ENCODE measurements at places on chromosomes 11 and 22.

DNA sequence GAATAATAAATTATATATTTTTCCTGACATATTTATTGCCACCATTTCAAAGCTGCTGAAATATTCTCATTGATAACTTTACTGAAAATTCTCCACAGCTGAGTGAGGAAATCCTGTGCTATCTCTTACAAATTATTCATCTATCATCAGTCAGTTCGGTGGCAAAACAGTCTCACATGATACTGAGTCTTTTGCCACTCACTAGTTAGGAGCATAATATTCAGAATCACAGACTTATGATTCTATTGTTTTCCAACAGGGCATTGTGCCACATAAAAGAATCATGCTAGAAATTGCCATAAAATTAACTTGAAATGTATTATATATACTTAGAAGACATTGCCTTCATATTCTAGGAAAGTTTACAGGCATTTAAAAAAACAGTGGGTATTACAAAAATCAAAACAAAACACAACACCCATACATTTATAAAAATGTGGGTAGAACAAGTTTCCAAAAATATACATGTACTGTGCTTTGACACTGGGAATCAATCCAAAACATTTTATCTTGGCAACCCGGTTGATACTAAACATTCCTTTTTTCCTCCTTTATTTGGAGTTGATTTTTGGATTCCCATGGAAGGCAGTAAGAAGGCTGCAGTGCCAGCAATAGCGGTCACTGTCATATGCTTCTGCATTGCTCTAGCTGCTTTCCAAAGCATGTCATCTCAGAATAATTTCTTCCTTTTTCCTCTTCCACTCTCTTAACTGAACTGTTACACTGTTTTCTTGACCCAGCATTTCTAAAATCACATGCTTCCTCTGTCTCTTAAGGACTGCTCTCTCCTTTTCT is 42.5 kb downstream of the ATG16L2 start:
- no peak for DNase-seq

- no peak for DNase-seq
Observed at GRCh38 chr11:78216021-78216420, 27.3 kb downstream of the USP35 start.

DNA sequence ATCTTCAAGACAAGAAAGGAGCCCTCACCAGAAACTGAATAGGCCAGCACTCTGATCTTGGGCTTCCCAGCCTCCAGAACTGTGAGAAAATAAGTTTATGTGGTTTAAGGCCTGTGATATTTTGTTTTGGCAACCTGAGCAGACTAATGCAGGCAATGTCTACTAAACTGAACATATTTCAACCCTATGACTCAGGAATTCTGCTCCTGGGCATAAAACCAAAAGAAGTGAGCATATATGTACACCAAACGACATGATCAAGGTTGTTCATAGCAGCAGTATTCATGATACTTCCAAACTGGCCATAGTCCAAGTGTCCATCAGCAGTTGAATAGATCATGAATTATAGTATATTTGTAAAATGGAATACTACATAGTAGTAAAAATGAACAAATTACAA is 29.0 kb downstream of the CSNK2A3 start:
- DNase-seq, result no peak

DNA sequence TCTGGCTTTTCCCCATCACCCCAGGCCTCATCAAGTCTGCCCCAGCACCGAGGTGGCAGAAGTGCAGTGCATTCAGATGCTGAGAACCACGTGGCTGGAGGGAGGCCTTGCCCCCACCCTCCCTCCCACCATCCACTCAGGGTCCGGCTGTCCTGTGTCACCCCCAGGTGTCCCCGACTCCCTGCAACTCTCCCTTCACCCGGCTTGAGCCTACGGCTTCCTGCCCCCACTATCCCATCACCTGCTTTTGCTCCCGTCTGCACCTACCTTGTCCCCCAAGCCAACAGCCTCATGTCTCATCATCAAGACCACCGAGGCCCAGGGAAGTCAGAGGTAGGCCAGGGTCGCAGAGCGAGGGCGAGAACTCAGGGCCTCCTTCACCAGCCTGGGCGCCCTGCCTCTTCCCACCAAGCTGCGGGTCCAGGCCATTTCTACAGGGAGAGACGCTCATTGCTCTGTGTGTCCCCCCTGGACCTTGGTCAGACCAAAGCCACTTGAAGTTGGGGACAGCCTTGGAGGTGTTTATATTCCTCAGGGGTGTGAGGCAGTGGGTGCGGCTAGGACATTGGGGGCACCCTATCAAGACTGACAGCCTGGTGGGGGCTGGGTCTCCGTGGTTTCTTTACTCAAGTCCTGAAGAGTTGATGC is 66.2 kb upstream of the CCND1 start:
- no peak for DNase-seq

DNA sequence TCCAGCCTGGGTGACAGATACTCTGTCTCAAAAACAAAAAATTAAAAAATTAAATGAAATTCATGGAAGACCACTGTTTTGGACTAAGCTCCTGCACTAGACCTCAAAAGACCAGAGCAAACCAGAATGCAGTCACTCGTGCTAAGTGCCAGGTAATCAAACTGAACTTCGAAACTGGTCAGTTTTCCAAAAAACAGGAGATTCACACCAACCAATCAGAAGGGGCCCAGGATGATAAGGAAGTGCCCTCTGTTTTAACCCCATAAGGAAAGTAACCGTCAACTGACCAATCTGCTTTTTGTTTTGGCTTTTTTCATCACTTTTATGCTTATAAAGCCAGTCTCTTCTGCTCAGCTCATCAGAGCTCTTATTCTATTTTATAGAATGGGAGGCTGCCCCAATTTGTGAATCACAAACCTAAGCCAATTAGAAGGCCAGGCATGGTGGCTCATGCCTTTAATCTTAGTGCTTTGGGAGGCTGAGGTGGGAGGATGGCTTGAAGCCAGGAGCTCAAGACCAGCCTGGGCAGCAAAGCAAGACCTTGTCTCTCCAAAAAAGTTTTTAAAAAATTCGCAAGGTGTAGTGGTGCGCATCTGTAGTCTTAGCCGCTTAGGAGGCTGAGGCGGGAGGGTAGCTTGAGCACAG is 10.1 kb upstream of the TOP3B start:
- no peak for DNase-seq

DNA sequence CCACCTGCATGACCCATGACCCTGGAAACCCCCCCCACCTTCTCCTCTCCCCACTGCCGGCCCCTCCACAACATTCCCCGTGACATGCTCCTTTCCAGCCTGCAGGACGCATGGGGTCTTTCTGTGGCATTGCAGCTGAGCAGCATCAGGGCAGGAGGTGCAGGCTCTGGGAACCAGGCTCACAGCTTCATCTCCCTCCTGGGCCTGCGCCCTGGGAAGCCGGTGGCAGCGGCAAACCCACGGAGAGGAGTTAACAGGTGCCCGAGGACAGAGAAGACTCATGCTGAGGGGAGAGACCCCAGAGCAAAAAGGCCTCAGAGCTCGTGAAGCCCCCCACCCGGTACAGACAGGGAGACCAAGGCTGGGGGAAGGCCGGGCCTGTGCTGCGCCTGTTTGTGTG is 32.2 kb downstream of the CDKN1C start:
- DNase-seq, result no peak
